ENCODE measurements at places on chromosomes 7 and 10. TPM values are rescaled to one million over a fixed set of nuclear protein-coding genes. Genes with fewer than 3 reads are reported as not detected.

DNA sequence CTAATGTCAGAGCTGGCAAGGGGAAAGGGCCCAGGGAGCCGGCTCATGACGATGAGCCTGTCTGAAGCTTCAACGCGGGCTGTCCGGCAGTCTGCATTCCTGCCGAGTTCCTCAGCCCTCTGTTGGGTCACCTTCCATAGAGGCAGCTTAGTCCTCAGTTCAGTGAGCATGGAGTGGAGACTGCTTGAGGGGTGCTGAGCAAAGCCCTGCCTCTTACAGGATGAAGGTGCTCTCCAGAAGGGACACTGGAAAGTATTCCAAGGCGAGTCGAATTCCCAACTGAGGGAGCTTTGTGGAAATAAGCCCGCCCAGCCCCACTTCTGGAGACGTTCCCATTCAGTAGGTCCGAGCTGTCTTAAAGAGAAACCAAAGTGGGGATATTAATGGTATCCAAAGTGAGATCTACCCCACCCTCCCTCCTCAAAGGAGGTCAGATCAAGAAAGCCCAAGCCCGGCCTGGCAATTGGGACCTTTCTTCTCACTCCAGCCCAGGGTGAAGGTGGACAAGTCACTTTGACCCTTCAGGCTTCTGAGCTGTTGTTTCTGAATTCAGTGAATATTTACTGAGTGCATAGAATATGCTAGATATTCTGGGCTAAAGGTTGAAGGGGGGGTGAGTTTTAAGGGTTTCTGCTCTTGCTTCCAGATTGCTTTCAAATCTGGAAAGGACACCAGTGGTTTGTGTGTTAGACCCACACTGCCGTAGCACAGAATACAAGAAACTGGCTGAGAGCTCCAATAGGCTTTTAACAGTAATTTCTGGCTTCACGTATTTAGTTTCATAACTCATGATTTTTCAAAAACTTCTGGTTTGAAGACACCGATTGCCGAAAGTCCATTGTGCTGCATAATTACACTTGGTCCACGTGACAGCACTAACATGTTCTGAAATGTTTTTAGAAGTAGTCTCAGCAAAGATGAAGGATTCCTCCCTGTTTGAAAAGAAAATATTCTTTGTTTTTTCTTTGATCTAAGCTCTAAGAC, 3.5 kb downstream of the EGFR start:
- DNase-seq: no peak

The THSD7A gene
- total RNA-seq: 0.58 TPM

GRCh38 chr7:106870983-106871410, 5.9 kb downstream of the PIK3CG start:
- DNase-seq: no peak

The NPSR1 gene
- total RNA-seq: not detected

The MRLN gene
- total RNA-seq: 67.7 TPM

DNA sequence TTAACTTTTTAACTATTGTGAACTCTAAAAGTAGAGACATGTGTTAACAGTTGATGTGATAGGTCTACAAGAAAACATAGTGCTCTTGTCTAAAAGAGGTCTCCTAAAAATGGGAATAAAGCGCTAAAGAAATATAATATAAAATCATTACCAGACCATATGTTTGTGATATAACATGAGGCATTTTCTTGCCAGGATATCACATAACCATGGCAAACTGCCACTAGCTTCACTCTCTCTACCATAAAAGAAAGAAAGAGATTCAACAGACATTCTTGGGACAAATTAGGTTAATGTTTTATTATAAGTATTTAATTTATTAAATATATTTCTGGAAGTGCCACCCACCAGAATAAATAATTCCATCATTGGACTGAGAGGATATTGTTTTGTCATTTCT, 115.0 kb downstream of the TMEM26 start:
- DNase-seq: no peak

The ASB4 gene
- 1.4 TPM for total RNA-seq

DNA sequence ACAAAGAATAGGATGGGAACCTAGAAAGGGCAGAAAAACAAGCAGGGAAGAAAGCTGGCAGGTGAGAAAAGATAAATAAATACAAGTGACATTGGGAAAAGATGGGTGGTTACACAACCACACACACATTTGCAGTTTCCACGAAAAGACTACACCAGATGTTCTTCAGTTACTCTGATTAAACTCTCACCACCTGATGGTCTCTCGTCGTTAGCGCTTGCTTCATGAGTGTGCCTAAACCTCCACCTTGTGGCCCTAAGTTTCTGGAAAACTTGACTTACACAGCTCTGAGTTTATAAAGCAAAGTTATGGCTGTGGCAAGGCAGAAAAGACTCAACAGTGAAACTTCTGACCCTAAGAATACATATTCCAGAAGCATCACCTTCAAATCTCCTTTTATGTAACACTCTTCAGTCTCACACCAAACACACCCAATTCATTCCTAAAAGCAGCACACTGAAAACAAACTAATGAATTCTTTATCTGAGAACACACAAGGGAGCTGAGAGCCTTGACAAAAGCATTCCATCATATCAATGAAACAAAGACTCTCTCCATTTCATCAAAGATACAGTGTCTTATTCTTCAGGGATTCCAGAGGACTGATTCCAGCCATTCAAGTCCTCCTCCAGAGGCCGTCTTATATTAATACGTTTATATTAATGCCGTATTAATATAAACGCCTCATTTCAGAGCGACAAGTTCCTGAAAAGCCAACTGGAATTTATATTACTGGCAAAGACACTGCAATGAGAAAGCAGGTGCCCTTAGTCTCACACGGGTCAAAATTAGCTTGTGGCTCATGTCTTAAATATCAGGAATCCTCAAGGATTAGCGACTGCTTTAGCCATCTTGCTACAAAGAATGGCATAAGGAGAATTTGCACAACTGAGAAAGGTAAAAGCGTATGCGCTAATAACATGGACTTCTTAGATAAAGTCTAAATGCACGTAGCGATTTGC, 77.6 kb downstream of the RNF216 start:
- no peak for DNase-seq

The PTPRZ1 gene
- not detected for total RNA-seq

The AGMO gene
- total RNA-seq: not detected

The SPDYE6 gene
- total RNA-seq: not detected

The PRKG1 gene
- total RNA-seq: 10.4 TPM

The LAMB4 gene
- not detected for total RNA-seq

DNA sequence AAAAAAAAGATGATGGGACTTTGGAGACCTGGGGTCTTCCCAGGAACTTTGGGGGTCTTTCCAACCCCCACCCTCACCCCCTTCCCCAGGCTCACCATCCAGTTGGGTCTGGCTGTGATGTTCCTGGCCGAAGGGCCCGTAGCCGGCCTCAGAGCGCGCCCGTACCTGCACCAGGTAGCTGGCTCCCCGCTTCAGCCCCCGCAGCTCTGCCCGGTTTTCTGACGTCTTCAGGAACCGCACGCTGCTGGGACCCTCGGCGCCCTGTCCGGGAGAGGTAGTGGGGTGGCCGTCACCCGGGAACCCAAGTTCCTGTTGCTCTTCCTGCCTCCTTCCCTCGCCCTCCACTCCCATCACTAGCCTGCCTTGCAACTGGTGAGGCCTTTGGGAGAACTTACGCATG, 10.2 kb downstream of the EPHB4 start:
- no peak for DNase-seq

GRCh38 chr7:120831260-120831659, 26.7 kb downstream of the TSPAN12 start:
- DNase-seq: no peak

- no peak for DNase-seq
Measured at GRCh38 chr7:101218236-101219125, 516 bp downstream of the ZNHIT1 start.

The C7orf33 gene
- not detected for total RNA-seq

DNA sequence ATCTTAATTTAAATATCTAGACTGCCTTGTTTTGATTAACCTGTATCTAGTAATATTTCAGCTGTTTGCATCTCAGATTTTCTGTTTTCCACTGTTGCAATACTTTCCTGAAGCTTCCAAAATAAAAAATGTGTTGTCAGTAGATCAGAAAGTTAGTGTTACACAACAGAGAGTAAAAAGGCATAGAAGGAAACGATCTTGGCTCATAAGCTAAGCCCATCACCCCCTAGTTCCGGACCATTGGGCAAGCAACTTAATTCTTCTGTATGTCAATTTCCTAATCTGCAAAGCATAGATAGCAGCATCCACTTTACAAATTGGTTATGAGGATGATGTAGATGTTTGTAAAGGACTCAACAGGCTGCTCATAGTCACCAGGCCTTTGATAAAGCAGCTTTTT, 4.4 kb downstream of the PON3 start:
- DNase-seq: no peak

- no peak for DNase-seq
Measured at GRCh38 chr7:2698581-2699288, 10.7 kb downstream of the AMZ1 start.

- DNase-seq: no peak
Measured at GRCh38 chr7:147759327-147759943, 831.1 kb upstream of the C7orf33 start.

The ANXA8L1 gene
- not detected for total RNA-seq

The ATOH7 gene
- not detected for total RNA-seq

DNA sequence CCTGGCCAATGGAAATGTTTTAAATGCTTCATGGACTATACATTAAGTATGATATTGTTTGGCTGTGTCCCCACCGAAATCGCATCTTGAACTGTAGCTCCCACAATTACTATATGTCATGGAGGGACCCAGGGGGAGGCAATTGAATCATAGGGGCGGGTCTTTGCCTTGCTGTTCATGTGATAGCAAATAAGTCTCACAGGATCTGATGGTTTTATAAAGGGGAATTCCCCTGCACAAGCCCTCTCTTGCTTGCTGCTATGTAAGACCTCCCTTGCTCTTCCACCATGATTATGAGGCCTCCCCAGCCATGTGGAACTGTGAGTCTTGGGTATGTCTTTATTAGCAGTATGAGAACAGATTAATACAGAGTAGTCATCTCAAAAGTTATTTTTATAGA, 32.4 kb upstream of the GRB10 start:
- no peak for DNase-seq

GRCh38 chr10:124181656-124182055, 88.3 kb upstream of the CHST15 start:
- no peak for DNase-seq

DNA sequence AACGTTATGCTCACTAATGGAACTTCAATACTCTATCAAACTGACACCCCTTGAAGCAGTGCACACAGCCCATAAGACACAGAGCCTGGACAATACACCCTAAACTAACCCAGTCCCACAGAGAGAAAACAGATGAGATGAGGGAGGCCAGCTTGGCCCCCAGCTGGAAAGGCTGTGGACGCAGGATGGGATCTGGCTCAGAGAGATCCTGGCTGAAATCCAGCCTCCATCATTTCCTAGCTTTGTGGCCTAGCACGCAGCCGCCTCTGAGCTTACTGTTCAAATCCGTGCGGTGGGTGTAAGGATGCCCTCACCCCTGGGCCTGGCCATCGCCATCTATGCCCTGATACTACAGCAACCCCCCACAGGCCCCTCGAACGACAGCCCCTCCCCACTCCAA, 32.7 kb downstream of the SNX8 start:
- no peak for DNase-seq

The RAB19 gene
- not detected for total RNA-seq

All from gastrocnemius medialis (tissue), 4 donors.